Epithelial cell of umbilical artery (primary cell): ENCODE measurements at places on chromosomes 13 and 19. TPM values are rescaled to one million over a fixed set of nuclear protein-coding genes. Genes with fewer than 3 reads are reported as not detected.

Gene BCAM
- 10.0 and 19.8 TPM in 2 replicates for total RNA-seq

Gene BRCA2
- total RNA-seq: 3.9 and 9.4 TPM in 2 replicates

Gene SLC17A7
- 0.15 TPM in 1 of 2 replicates, not detected in the other for total RNA-seq

Gene PROZ
- total RNA-seq: not detected in 2 replicates

Gene CEACAM4
- total RNA-seq: not detected in 2 replicates

Gene DYRK1B
- 5.8 and 8.8 TPM in 2 replicates for total RNA-seq

Gene FFAR3
- total RNA-seq: not detected in 2 replicates

Gene NCR1
- 0.65 TPM in 1 of 2 replicates, not detected in the other for total RNA-seq

Gene C19orf44
- total RNA-seq: 2.6 and 2.9 TPM in 2 replicates

Gene ZNF43
- 5.8 and 6.2 TPM in 2 replicates for total RNA-seq

Gene CEACAM16
- total RNA-seq: not detected in 2 replicates

Gene CBARP
- 1.6 and 2.6 TPM in 2 replicates for total RNA-seq

Gene CEACAM8
- total RNA-seq: not detected in 2 replicates

Gene CRX
- total RNA-seq: not detected in 2 replicates

Gene JAK3
- 1.6 and 5.0 TPM in 2 replicates for total RNA-seq

Gene NR2F6
- total RNA-seq: 49.7 and 55.8 TPM in 2 replicates

Gene ZNF730
- total RNA-seq: 1.6 and 2.4 TPM in 2 replicates

Gene ATP12A
- total RNA-seq: not detected in 2 replicates

Gene COMP
- not detected in 2 replicates for total RNA-seq
